Stimulated activated CD8-positive, alpha-beta memory T cell treated with anti-CD3 and anti-CD28 coated beads, Interleukin-4, amount 100 ng/mL, for 1 hour (primary cell): ENCODE measurements at places on chromosomes 6 and 20.

DNA sequence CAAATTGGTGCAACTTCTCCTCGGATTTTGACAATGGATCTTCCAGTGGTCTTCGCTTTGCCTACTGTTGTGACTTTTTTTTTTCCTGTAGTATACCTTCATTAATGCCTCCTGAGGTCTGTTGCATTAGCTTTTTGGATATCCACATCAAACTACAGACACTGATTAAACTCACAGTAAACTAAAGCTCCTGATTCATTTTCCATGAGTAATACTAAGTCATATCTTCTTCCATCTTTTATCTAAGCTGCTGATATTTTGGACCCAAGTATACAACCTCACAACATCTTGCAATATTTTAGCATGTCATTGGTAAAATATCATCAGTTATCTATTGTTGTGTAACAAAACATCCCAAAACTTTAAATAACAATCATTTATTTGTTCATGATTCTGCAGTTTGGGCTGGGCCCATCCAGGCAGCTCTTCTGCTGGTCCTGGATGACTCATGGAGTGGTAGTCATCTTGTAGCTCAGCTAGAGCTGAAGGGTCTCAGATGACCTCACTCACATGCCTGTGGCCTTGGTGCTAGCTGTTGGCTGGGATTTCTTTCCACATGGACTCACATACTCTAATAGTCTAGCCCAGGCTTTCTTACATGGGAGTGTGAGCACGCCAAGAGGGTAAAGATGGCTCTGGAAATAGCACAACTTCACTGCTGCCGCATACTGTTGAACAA is 78.3 kb upstream of the SRSF6 start:
- no peak for DNase-seq

- no peak for DNase-seq
These were observed 26.4 kb downstream of the GPX5 start for GRCh38 chr6:28551891-28552666.

DNA sequence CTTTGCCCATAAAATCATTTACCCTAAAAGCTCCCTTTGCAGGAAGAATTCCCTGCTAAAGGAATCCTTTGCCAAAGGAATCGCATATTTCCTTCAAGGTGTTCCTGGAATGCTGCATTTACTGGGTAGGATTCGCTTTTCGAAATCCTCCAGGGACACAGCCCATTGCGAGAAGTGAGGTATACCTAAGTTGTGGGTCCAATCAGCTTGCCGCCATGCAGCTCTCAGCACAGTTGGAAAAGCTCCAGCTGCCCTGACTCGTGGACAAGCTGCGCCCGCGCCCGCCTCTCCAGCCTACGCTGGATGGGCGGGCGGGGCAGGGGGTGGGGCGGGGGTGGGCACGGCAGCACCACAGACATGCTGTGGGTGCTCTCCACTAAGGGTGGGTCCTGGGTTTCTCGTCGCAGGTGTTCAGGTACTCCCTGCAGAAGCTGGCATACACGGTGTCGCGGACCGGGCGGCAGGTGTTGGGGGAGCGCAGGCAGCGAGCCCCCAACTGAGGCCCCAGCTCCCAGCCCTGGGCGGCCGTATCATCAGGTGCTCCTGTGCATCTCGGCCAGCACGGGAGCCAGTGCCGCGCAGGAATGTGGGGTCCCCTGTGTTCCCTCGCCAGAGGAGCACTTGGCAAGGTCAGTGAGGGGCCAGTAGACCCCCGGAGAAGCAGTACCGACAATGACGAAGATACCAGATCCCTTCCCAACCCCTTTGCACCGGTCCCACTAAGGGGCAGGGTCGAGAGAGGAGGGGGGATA is 1.4 kb downstream of the NNAT start:
- no peak for DNase-seq

DNA sequence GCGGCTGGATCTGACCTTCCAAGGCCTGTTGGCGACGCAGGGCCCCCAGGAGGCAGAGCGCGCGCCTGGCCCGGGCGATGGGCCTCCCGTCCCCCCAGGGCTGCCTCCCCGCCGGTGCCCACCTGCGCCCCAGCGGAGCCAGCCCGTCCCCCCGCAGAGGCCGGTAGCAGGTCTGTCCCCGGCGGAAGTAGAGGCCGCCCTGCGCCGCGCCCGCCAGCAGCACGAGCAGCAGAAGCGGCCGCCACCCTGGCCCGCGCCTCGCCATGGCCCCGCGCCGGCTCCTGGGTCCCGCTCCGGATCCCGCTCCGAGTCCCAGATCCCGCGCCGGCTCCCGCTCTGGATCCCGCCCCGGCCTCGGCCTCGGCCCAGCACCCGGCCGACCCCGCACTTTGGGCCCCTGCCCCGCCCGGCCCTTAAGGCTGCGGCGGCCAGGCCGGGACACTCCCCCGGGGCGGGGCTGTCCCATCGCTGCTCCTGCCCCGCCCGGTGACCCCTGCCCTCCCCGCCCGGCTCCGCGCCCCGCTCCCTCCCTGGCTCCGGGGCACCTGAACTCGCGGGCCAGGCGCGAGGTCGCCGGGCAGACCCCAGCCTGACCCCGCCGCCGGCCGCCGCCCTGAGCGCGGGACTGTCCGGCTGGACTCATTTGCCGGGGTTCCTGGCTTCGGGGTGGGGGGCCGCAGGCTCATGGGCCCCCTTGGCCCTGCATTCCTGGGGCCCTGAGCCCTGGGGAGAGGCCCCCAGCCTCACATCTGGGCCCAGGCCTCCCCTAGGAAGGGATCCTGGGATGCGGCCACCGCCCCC is at the start of gene CTSZ:
TSS of gene CTSZ (minus strand) at position 391 of the 801 bp plus-strand sequence. CDS start at position 265, 126 bp downstream.
- DNase-seq = no peak

DNA sequence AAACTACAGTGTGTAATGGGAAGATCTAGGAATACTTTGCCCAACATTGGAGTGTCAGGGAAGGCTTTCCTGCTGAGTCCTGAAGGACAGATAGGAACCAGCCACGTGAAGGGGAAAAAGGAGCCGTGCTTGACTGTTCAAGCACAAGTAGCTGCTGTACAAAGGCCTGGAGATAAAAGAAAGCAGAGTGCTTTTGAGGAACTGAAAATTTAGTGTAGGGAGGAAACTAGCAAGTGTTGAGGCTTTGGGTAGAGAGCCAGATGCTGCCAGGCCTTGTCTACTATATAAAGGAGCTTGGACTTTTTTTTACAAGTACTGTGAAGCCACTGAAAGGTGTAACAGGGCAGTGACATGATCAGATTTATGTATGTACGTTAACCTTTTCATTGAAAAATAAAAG is 39.0 kb downstream of the DSE start:
- DNase-seq = no peak

DNA sequence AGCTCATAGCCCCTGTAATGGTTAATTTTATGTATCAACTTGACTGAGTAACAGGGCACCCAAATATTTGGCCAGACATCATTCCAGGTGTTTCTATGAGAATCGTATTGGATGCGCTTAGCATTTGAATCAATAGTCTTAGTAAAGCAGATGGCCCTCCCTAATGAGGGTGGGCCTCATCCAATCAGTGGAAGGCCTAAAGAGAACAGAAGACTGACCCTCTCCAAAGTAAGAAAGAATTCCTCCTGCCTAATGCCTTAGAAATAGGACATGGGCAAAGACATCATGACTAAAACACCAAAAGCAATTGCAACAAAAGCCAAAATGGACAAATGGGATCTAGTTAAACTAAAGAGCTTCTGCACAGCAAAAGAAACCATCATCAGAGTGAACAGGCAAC is 352.5 kb upstream of the SASH1 start:
- DNase-seq = no peak

GRCh38 chr6:14720411-14721102 is 525.3 kb upstream of the JARID2 start:
- no peak for DNase-seq

DNA sequence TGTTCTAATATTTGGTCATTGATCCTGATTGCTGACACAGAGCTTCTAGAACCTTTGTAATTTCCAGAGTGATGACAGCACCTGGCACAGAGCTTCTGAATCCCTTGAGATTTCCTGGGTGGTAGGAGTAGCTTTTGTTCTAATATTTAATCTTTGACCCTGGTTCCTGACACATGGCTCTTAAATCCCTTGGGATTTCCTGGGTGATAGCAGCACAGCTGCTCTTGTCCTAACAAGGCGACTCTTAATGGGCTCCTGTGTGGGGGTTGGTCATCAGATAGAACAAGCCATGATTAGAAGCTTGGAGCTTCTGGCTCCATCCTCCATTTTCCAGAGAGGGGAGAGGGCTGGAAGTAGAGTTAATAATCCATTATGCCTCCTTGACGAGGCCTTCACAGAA is 18.4 kb downstream of the GMPR start:
- no peak for DNase-seq

DNA sequence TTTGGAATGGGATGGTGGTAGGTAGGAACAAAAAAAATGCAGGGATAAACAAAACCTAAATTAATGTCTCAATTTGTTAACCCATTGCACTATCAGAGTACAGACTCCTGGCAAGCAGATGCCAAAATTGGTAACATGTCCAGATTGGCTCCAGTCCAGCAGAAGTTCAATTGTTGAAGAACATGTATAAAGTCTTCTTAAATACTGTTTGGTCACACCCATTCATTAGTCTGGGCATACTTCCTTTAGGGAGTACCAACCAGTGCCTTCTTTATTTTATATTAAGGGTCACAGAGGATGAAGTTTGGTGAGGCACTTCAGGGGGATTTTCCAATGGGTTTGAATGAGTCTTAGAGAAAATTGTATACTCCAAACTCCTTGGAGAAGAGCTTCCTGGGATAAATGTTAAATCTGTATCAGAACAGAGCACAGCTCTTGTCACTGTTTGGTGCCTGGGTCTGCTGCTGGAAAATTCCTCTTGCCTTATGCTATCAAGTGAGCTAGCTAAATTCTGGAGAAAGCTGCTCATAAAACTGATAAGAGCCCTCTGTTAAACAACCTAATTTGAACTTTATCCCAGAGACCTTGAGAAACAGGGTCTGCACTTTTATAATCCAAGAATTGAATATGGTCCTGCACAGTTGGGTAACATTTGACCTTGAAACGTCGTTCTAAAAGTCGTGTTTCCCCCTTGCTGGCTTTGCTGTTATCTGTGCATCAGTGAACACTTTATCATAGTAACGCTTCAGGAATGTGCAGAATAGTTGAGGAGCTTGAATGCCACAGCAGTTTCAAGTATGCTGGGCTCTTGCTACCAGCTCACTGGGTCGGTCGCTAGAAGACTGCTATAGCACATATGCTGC is 334.1 kb upstream of the CITED2 start:
- DNase-seq = no peak

DNA sequence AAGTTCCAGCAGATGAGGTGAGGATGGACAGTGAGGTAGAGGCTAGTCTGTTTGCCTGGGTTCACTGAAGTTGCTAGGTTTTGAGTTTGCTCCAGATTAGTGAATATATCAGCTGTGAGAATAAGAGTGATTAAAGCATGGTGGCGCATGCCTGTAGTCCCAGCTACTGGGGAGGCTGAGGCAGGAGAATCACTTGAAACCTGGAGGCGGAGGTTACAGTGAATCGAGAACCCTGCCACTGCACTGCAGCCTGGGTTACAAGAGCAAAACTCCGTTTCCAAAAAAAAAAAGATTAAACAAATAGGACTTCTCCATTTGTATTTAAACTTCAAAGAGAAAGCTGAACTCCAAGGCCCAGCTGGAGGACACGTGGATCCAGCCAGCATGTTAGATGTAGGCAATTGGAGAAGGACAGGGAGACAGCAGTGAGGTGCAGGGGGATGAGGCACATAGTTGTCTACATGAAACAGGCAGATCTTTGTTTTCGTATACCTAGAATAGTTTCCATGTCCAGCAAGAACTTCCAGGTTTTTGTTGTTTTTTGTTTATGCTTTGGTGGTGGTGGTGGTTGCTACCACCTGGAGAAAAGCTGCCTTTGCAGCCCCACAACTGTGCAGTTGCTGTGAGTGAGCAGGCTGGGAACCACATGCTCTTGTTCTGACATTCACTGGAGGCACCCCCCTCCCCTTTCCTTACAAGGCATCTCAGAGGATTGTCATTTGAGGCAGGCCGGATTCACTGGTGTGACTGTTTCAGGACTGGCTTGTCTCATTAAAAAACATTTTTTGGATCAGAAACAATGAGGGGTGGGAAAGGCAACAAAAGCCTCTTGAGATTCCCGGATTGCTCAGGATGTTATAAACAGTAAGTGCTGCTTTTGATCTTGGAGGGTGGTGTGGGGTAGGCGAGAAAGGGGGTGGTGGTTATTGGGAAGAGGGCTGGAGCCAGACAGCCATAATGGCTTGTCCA is 72.3 kb downstream of the JARID2 start:
- DNase-seq = no peak

- no peak for DNase-seq
These were observed 113.7 kb upstream of the BCLAF1 start for GRCh38 chr6:136403110-136403980.

DNA sequence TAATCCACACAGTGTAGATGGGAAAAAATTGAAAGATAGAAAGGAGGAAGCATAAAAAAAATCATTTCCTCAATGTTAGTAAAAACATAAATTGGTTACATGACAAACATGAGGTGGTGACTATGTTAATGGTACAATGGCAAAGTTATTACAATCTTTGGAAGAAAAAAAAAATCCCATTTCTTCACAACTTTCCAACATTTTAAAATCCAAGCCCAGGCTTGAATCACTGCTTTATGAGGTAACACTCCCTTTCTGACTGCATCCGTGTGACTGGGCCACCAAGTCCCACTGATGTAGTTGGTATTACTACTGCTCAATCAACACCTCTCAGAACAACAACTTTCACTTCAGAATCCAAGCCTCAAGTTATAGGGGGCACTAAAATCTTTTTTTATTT is 160.4 kb downstream of the BTBD9 start:
- no peak for DNase-seq

DNA sequence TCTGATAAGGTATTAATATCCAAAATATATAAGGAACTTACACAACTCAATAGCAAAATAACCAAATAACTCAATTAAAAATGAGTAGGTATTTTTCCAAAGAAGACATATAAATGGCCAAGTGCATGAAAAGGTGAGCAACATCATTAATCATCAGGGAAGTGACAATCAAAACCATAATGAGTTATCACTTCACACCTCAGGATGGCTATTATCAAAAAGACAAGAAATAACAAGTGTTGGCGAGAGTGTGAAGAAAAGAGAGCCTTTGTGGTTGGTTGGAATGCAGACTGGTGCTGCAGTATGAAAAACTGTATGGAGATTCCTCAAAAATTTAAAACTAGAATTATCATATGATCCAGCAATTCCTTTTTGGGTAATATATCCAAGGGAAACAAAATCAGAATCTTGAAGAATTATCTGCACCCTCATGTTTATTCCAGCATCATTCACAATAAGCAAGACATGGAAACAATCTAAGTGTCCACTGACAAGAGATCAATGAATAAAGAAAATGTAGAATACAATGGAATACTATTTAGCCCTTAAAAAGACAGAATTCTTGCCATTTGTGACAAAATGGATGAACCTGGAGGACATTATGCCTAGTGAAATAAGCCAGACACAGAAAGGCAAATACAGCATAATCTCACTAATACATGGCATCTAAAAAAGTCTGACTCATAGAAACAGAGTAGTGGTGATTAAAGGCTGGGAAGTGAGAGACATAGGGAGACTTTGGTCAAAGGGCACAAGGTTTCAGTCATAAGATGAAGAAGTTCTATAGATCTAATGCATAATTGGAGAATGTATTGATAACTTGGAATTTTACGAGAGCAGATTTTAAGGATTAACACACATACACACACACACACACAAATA is 175.6 kb downstream of the FOXA2 start:
- DNase-seq = no peak

GRCh38 chr20:58523072-58523970 is 8.1 kb upstream of the APCDD1L start:
- DNase-seq = no peak

GRCh38 chr6:125251516-125252220 is 50.1 kb downstream of the HDDC2 start:
- DNase-seq = no peak

- DNase-seq = no peak
These were observed 559.6 kb downstream of the KIF16B start for GRCh38 chr20:16013631-16014030.
